ENCODE measurements at places on chromosomes 11 and 22. TPM values are rescaled to one million over a fixed set of nuclear protein-coding genes. Genes with fewer than 3 reads are reported as not detected.

GRCh38 chr22:24420072-24420976 lies 7.1 kb upstream of the ADORA2A start:
- peaks cover 12% of the 10 kb centered on the region for H3K36me3 ChIP-seq
- H3K27ac ChIP-seq: no peak overlapping the region
- peaks cover 10% of the 10 kb centered on the region for H3K4me1 ChIP-seq
- H3K27me3 ChIP-seq: no peaks in the 10 kb centered on the region
- H3K4me3 ChIP-seq: no peak overlapping the region

GRCh38 chr11:2306877-2307500 lies 5.2 kb downstream of the TSPAN32 start:
- H3K36me3 ChIP-seq: no peaks in the 10 kb centered on the region
- H3K4me1 ChIP-seq: peaks cover 58% of the 10 kb centered on the region
- no peak for DNase-seq
- H3K4me3 ChIP-seq: no peak overlapping the region

- H3K4me3 ChIP-seq: peak overlapping the region; percentile 43
- H3K27me3 ChIP-seq: no peaks in the 10 kb centered on the region
- peaks cover 15% of the 10 kb centered on the region for H3K4me1 ChIP-seq
- DNase-seq: peak; percentile 14
- H3K36me3 ChIP-seq: no peaks in the 10 kb centered on the region
Measured at GRCh38 chr11:102010776-102011494, 36.3 kb upstream of the CFAP300 start.

The CD248 gene
- total RNA-seq: 32.4 TPM

- no peak overlapping the region for H3K27ac ChIP-seq
- H3K36me3 ChIP-seq: no peaks in the 10 kb centered on the region
- no peak overlapping the region for H3K4me3 ChIP-seq
Measured at GRCh38 chr11:17643506-17644405, 75.6 kb upstream of the MYOD1 start.

DNA sequence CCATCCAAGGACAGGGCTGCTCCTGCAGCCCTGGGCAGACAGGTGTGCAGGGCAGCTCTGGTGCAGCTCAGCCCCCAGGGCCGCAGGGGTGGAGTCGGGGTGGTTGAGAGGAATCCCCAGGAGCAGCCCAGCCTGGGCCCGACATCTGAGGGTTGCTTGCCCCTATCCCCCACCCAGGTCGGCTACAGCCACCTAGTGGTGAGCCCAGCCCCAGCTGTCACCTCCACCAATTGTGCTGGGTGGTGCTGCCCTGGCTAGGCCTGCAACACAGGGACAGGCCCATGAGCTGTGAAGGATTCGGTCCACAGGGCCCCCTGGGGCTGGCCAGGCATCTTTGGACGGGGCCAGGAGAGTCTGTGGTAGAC lies 29.6 kb downstream of the RTN4R start:
- H3K27me3 ChIP-seq: no peaks in the 10 kb centered on the region
- no peak overlapping the region for H3K27ac ChIP-seq
- no peak for DNase-seq
- H3K4me1 ChIP-seq: no peaks in the 10 kb centered on the region
- no peaks in the 10 kb centered on the region for H3K36me3 ChIP-seq
- no peak overlapping the region for H3K4me3 ChIP-seq

GRCh38 chr11:76736773-76737495 lies 46.2 kb upstream of the TSKU start:
- no peaks in the 10 kb centered on the region for H3K36me3 ChIP-seq
- H3K4me1 ChIP-seq: peaks cover 13% of the 10 kb centered on the region
- H3K4me3 ChIP-seq: no peak overlapping the region
- no peak overlapping the region for H3K27ac ChIP-seq
- no peaks in the 10 kb centered on the region for H3K27me3 ChIP-seq

The CBLIF gene
- total RNA-seq: not detected

DNA sequence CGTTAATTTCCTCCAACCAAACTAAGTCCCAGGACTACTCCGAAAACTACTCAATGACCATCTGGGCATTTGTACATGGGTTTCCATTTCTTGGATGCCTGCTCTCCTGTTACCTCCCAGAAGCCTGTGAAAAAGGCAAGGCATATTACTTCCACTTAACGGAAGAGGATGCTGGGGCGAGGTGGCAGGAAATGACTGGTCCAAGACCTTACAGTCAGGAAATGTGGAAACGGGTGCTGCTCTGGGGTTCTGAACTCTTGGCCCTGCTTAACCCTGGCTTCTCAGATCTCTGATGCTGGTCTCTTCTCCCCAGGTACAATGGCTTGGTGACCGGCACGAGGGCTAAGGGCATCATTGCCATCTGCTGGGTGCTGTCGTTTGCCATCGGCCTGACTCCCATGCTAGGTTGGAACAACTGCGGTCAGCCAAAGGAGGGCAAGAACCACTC lies 12.9 kb downstream of the ADORA2A start:
- no peak overlapping the region for H3K4me3 ChIP-seq
- H3K27me3 ChIP-seq: no peaks in the 10 kb centered on the region
- H3K36me3 ChIP-seq: no peaks in the 10 kb centered on the region
- DNase-seq: no peak

The GPHA2 gene
- total RNA-seq: not detected

- H3K36me3 ChIP-seq: no peaks in the 10 kb centered on the region
- no peak overlapping the region for H3K27ac ChIP-seq
- H3K4me3 ChIP-seq: no peak overlapping the region
- H3K27me3 ChIP-seq: no peaks in the 10 kb centered on the region
- DNase-seq: no peak
Measured at GRCh38 chr22:25053153-25053805, 100.8 kb downstream of the KIAA1671 start.

DNA sequence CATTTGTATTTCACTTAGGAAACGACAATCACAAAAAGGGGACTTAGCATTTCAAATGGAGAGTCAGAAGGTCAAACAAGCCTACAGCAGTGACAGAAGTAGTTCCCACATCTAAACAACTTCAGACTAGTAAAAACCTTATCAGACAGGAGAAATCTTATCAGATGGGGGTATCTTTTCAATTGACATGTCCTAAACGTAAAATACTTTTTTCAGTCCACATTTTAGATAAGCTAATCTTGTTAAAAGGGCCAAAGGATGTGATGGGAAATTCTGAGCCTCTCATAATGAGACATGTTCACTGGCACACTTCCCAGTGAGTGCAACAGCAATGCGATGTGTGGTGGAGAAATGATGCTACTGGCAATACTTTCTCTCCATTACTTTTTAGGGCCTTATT lies 2.4 kb downstream of the MAPK1 start:
- H3K4me1 ChIP-seq: peaks cover 65% of the 10 kb centered on the region
- no peaks in the 10 kb centered on the region for H3K36me3 ChIP-seq
- DNase-seq: peak; percentile 48
- H3K27ac ChIP-seq: no peak overlapping the region

- H3K27me3 ChIP-seq: no peaks in the 10 kb centered on the region
- H3K27ac ChIP-seq: no peak overlapping the region
- no peaks in the 10 kb centered on the region for H3K4me1 ChIP-seq
- DNase-seq: no peak
- H3K4me3 ChIP-seq: no peak overlapping the region
Measured at GRCh38 chr11:16771350-16772140, 33.1 kb downstream of the C11orf58 start.

- H3K4me3 ChIP-seq: no peak overlapping the region
- H3K36me3 ChIP-seq: no peaks in the 10 kb centered on the region
- H3K27ac ChIP-seq: peak overlapping the region; percentile 30
- no peaks in the 10 kb centered on the region for H3K27me3 ChIP-seq
- peak; percentile 22 for DNase-seq
Measured at GRCh38 chr11:1153951-1154493, 3.7 kb upstream of the MUC5AC start.

DNA sequence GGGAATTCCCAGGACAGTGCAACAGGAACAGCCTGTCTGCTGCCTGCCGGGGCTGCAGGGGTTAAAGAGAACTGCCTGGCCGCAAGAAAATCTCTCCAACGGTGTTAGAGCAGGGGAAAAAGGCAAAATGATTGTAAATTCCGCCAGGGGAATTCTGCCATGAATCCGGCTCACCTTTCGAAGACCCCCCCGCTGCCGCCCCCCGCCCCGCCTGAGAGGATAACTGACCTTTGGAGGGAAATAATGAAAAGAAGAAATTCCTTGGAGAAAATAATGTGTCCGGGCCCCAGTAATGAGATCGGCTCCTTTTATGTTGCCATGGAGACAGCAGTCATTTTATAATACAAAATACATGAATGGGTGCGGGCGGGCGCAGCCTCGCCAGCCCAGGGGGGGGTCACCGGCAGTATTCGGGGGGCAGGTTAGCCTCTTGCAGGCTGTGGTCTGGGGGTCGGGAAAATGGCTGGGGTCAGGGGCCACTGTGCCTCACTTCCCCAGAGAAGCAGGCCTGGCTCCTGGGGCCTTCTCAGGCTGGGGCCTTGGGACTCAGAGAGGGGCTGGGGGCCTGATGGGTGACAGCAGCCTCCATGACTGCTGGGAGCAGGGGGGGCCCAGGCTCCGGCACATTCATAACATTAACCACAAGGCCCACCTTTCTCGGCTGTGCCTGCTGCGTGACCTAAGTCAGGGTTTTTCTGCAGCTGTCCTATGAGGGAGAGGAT lies 228.1 kb downstream of the MN1 start:
- no peak overlapping the region for H3K4me3 ChIP-seq
- H3K4me1 ChIP-seq: no peaks in the 10 kb centered on the region
- no peak overlapping the region for H3K27ac ChIP-seq
- H3K36me3 ChIP-seq: no peaks in the 10 kb centered on the region

DNA sequence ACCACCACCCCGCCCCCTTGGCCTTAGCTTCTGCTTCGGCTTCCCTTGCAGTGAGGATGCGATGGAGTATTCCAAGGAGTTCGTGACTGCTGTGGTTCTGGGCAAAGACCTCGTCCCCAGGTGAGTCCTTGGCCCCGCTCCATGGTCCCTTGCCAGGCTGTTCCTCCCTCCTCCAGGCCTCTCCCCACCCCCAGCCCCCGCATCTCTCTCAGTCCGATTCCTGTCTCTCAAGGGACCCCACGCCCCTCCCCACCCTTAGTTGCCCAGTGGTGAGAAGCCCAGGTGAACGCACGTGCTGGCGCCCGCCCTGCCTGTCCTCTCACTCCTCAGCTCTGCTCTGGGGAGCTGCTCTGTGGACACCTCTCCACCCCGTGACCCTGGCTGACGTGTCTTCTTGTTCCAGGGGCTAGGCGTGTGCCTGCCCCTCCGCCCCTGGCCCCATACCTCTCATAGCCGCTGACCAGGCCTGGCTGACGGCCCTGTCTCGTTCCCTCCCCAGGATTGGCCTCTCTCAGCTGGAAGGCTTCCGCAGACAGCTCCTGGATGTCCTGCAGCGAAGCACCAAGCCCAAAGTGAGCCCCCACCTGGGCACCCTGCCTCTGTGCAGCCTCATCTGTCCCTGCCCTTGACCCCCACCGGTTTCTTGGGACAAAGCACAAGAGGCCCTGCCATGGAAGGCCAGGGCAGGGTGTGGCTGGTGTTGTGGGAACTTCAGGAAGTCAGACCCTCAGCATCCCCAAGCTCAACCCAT lies 14.6 kb upstream of the MYRF start:
- H3K27me3 ChIP-seq: no peaks in the 10 kb centered on the region
- no peak overlapping the region for H3K27ac ChIP-seq
- H3K4me3 ChIP-seq: no peak overlapping the region
- no peaks in the 10 kb centered on the region for H3K4me1 ChIP-seq
- DNase-seq: no peak

DNA sequence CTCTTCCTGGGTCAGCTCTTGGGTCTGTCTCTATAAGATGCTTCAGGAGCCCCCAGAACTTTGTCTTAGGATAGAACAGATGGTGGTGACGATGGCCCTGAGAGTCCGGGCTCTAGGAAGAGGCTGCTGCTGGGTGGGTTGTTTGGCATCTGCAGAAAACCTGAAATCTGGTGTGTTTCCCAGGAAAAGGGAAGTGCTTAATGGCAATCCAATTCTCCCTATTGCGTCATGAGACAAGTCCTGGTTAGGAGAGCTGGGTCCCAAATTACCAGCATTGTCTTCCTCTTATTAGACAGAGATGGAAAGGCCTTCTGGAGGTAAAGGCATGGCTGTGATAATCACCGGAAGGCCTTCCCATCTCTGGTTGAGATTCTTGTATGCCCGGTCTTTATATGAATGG lies 48.9 kb upstream of the GRAMD1B start:
- DNase-seq: no peak
- H3K27ac ChIP-seq: no peak overlapping the region
- H3K36me3 ChIP-seq: no peaks in the 10 kb centered on the region

The SLC25A18 gene
- not detected for total RNA-seq

DNA sequence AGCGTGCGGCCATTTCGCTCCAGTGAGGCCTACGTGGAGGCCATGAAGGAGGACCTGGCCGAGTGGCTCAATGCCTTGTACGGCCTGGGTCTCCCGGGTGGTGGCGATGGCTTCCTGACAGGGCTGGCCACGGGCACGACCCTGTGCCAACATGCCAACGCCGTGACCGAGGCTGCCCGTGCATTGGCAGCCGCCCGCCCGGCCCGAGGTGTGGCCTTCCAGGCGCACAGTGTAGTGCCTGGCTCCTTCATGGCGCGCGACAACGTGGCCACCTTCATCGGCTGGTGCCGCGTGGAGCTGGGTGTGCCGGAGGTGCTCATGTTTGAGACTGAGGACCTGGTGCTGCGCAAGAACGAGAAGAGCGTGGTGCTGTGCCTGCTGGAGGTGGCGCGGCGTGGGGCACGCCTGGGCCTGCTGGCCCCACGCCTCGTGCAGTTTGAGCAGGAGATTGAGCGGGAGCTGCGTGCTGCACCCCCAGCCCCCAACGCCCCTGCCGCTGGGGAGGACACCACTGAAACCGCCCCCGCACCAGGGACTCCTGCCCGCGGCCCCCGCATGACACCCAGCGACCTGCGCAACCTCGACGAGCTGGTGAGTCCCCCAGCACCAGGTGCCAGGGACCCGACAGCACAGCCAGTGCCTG lies 1.8 kb downstream of the GAS2L1 start:
- peaks cover 44% of the 10 kb centered on the region for H3K4me1 ChIP-seq
- no peaks in the 10 kb centered on the region for H3K27me3 ChIP-seq

DNA sequence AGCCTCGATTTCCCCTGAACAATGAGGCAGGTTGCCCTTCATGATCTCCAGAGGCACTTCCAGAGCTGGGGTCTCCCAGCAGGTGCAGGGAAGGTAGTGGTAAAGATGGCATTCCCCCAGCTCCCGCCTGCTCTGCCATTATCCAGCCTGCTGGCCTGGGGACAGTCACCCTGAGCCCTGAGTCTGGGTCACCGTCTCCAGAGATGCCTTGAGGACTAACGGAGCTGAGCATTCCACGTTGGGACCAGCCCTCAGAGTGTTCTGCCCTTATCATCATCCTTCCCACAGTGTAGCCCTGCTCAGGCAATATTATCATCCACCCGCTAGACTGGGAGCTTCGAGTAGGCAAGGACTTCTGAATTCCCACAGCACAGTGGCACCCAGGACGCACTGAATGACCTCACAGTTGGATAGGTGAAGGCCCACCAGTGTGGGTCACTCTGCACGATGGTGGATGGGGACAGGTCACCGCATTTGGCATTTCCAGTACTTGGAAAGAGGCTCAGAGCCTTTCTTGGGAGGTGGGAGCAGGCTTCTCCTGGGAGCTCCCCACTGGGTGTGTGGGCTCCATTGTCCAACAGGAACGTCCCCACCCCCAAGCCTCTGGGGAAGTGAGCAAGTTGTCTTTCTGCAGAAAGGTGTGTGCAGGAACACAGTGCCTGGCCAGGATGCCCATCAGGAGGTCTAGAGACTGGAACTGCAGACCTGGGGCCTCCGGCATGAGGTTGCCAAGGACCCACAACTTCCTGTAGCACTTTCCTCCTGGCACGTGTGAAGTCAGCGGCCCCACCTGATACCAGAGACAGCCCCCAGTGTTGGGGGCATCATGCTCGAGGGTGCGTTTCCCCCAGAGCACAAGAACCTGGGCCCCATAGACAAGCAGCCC lies 51.4 kb upstream of the WNT7B start:
- H3K4me3 ChIP-seq: no peak overlapping the region
- H3K36me3 ChIP-seq: no peaks in the 10 kb centered on the region
- peak overlapping the region; percentile 69 for H3K27ac ChIP-seq
- H3K27me3 ChIP-seq: no peaks in the 10 kb centered on the region

The TRPC6 gene
- 2.7 TPM for total RNA-seq
